Adrenal gland (tissue), 19 donors: ENCODE measurements at places on chromosomes 4 and X.

DNA sequence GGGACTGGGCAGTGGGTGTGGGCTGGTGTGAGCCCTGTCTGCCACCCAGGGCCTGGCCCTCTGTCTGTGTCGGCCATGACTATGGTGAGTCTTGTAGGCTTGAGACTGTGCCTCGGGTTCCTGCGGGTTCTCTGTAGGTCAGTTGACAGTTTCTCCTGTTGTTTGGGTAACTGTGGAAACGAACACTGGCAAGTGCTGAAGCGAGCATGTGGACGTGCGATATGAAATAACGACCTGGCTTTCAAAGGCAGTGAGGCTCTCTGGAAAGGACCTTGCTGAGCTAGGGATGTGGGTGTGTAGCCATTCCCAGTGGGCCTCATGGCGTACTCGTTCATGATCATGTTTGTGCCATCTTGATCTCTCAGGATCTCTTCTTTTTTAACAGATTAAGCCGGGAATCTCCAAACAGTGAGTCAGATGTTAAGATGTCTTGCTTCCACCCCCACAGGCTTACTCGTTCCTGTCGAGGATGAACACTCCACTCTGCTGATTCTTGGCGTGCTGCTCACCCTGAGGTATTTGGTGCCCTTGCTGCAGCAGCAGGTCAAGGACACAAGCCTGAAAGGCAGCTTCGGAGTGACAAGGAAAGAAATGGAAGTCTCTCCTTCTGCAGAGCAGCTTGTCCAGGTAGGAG, 41.3 kb downstream of the HTT start:
- DNase-seq = peak; percentile 17

DNA sequence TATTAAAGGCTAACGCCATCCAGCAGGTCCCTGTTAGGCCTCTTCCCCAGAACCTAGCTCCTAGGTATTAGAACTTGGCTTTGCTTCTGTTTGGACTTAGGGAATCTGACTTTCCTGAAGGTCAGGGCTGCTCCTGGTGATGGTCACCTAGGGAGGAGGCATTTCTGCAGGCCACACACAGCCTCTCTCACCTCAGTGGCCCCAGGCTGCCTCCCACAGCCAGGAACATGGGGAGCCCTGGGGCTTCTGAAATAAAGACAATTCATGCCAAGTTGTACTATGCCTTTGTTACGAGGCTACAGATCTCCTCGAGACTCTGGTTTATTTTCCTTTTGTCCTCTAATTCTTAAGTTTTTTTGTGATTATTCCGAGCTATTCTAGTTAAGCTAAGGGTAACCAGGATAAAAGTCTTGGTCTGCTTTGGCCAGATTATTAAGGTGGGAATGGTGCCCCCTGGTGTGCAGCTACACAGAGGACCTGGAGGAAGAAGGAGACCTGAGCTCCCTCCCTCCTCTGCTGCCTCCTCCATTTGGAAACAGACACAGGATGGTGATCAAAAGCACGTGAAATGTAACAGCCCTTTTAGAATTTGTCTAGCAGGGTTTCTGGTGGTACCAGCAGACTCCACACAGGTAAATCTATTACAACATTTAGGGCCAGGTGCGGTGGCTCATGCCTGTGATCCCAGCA, 131.0 kb downstream of the DCLK2 start:
- peak; percentile 58 for DNase-seq

GRCh38 chr4:62415256-62415655, 1215.1 kb downstream of the ADGRL3 start:
- DNase-seq = no peak

DNA sequence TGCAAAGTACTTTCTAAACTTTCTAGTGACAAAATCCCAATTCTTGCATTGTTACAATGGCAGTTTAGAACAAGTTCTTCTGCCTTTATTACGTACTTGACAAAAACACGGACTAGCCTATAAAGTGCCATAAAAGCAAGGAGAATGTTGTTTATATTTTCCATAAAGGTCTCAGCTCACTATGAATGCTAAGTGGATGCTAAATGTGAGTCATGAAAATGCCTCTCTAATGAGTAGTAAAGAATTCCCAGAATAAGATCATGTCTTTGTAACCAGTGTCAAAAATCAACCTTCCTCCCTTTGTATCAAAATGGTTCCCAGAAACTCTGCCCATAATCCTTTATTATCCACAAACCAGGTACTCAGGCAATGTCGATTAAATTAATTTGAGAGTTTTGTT, 539.8 kb upstream of the SLIT2 start:
- DNase-seq = no peak

GRCh38 chrX:10041383-10041782, 74.2 kb downstream of the CLDN34 start:
- no peak for DNase-seq

DNA sequence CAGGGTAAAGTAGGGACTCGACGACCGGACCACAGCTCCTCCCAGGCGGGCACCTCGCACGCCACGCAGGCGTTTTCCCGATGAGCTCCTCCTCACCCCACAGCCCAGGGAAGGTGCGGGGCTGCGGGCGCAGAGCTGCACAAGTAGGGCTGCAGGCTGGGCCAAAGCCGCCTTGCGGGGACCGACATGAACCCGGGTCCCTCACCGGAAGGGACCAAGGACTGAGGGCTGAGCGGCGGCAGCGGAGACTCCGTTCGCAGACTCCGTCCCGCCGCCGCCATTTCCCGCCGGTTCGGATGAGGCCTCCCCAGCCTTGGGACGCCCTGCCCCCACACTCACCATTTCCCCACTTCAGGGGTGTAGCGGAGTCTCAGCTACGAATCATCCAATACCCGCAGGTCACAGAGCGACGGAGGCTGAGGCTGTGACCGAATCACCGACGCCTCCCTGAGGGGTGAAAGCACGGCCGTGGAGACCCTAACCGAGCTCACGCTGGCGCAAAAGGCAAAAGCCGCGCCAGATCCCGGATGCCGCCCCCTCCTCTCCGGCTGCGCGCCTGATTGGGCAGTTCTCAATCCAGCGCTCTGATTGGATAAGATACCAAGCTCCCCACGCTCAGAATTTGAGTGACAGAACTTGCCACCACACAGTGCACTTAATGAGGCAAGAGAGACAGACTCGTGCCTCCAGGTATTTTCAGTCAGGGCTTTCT, at the start of gene ZNF732:
TSS of gene ZNF732 (minus strand) at position 506 of the 712 bp plus-strand sequence. CDS start at position 342, 164 bp downstream.
- DNase-seq = no peak

DNA sequence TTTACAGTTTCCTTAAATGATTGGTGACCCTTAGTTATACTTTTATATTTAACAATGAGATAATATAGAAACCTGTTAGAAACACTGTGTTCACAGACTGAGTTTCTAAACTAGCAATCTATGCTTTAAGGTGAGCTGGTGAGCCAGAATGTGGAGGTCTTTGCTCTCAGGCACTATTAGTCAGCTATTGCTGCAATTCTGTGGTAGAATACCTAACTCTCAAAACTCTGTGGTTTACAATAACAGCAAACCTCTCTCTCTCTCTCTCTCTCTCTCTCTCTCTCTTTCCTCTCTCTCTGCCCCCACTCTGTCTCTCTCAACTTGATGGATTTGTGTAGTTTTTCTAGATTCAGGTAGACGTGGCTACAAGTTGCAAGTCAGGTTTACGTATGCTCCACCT, 17.6 kb upstream of the LCORL start:
- DNase-seq = no peak

GRCh38 chr4:121792966-121793365, 8.2 kb upstream of the EXOSC9 start:
- DNase-seq = no peak

- DNase-seq = no peak
Measured at GRCh38 chr4:53531585-53532224, 59.6 kb downstream of the LNX1 start.

GRCh38 chr4:125590158-125590557, 275.4 kb downstream of the FAT4 start:
- no peak for DNase-seq

- no peak for DNase-seq
Measured at GRCh38 chr4:45317276-45317675, 590.9 kb upstream of the GNPDA2 start.

DNA sequence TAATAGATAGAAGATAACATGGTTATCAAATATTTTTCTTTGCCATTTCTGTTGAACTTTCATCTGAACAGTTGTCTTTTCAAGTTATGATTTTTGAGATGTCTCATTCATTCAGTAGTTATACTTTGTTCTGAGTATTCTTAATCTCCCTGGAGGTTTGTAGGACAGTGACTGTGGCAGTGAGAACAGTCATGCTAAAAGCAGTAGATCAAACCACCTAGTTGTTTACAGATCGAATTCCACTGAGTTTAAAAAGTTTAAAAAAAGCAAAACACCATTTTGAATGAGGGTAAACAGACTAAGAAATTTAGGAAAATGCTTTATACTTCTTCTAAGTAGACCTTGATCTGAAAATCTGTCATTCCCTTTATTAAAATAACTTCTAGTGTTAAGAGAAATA, 107.2 kb downstream of the CEP135 start:
- no peak for DNase-seq

GRCh38 chr4:165388756-165389155, 9.9 kb downstream of the CPE start:
- no peak for DNase-seq

DNA sequence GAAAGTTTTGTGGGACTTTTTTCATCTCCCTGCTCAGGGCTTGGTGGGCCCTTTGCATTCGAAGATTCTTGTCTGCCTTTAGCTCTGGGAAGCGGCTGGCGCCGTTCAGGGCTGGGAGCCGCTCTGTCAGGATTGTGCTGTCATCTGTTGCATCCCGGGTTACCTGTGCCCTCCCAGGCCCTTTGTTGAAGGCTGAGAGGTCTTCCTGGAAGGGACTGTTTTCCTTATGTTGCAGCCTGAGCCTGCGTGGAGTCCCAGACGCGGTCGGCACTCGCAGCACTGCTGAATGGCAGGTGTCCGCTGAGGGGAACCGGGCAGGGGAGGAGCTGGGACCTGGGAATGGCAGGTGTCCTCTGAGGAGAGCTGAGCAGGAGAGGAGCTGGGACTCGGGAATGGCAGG, 15.9 kb downstream of the RGS12 start:
- no peak for DNase-seq

DNA sequence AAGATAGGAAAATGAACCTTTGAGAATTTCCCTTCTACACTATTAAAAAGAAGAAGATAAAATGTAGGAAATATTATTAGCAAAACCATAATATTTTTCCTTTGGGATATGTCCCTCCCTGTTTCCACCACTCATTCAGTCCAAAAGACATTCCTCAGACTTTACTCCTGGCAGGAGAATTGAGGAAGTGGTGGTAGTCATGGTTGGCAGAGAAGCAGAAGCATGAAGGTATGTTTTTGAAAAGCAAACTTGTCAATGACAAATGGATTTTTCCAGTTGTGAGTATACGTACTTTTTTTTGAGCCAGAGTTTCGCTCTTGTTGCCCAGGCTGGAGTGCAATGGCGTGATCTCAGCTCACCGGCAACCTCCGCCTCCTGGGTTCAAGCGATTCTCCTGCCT, 13.7 kb downstream of the STAG2 start:
- DNase-seq = no peak

DNA sequence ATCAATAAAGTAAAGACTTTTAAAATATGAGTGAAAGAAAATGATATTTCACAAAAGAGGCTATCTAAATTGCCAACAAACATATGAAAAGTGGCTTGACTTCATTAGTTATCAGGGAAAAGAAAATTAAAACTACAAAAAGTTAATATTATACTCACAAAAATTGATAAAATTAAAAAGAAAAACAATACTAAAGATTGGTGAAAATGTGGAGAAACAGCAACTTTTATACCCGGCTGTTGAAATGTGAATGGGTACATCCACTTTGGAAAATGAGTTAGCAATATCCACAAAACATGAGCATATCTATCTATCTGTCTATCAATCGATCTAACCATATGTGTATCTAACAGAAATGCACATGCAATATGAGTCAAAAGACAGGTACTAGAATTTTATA, 122.3 kb downstream of the ANAPC10 start:
- DNase-seq = no peak

- DNase-seq = no peak
Measured at GRCh38 chr4:71186566-71187403, 152.0 kb upstream of the SLC4A4 start.

- no peak for DNase-seq
Measured at GRCh38 chr4:41425650-41426049, 112.3 kb upstream of the LIMCH1 start.

DNA sequence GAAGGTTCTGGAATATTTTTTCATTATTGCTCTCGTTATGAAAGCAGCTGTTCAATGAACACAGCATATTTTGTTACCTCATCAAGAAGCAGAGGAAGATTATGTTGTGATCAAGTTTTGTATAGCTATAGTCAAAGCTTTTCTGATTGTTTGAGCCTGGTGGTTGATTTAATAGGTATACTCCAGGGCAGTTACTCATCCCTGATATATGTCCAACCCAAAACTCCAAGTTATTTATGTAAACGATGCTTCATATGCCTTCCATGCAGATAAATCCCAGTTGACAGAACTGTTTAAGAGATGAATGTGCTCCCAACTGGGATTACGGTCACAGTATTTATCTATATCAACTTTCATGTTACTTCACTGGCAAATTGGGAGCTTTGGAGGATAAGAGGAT, 19.1 kb downstream of the NAA11 start:
- DNase-seq = no peak

GRCh38 chrX:45758738-45759397, 558.2 kb upstream of the DIPK2B start:
- DNase-seq = no peak

GRCh38 chr4:169902658-169903345, 123.4 kb downstream of the MFAP3L start:
- DNase-seq = no peak

DNA sequence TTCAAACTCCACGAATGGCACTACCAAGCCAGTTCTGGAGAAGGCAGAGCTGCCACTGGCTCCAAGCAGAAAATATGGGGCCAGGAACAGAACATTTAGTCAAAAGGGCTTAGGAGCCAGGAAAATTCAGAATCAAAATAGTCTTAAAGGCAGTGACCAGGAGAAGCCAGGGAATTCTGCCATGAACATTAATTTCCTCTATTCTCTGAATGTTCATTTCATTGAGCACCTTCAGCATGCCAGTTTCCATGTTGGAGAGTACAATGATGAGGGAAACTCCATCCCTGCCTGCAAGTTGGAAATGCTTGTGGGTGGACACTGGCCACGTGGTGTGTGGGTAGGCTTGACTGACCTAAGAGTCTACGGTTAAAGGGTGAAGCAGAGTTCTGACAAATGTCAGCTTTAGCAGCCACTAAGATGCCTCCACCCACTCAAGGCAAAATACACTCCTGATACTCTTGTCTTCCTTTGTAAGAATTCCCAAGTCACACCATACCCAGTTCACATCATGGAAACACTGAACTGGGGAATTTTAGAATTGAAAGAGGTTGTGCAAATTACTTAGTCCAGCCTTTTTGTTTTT, 190.1 kb upstream of the C1QTNF7 start:
- no peak for DNase-seq

GRCh38 chrX:5936438-5936837, 292.2 kb downstream of the NLGN4X start:
- no peak for DNase-seq

- DNase-seq = no peak
Measured at GRCh38 chr4:20572976-20573375, 127.3 kb upstream of the PACRGL start.

- no peak for DNase-seq
Measured at GRCh38 chr4:54320826-54321685, 92.0 kb downstream of the PDGFRA start.
